Activated CD8-positive, alpha-beta T cell treated with anti-CD3 and anti-CD28 coated beads, Interleukin-2, amount 10 ng/mL, durations not matched to agents 7 days and 5 days (primary cell): ENCODE measurements at places on chromosomes 2 and 18. TPM values are rescaled to one million over a fixed set of nuclear protein-coding genes. Genes with fewer than 3 reads are reported as not detected.

ALKAL2 gene
- not detected for total RNA-seq

GALR1 gene
- total RNA-seq, result not detected

LAMA1 gene
- not detected for total RNA-seq

CENPO gene
- 53.9 TPM for total RNA-seq

GPR45 gene
- total RNA-seq, result not detected

SLC23A3 gene
- total RNA-seq, result 2.2 TPM

OSGEPL1 gene
- 8.0 TPM for total RNA-seq

ZEB2 gene
- 4.0 TPM for total RNA-seq

C2orf92 gene
- 4.0 TPM for total RNA-seq

TTC31 gene
- total RNA-seq, result 40.0 TPM

TRIM43 gene
- total RNA-seq, result not detected

SEPTIN10 gene
- not detected for total RNA-seq

SIX3 gene
- total RNA-seq, result 0.10 TPM

CROCC2 gene
- total RNA-seq, result not detected

GALNT14 gene
- not detected for total RNA-seq

REG3G gene
- not detected for total RNA-seq

SLC30A3 gene
- total RNA-seq, result not detected

MBD2 gene
- 126 TPM for total RNA-seq

KCNF1 gene
- not detected for total RNA-seq

C2orf15 gene
- 0.86 TPM for total RNA-seq

FBXO41 gene
- total RNA-seq, result 32.0 TPM

MAPRE3 gene
- total RNA-seq, result 0.52 TPM

TSPYL6 gene
- not detected for total RNA-seq

ALPP gene
- total RNA-seq, result not detected

NPAS2 gene
- 5.5 TPM for total RNA-seq

MROH2A gene
- not detected for total RNA-seq

DBI gene
- total RNA-seq, result 192 TPM

UGT1A3 gene
- not detected for total RNA-seq

CDK15 gene
- total RNA-seq, result not detected

SERPINB5 gene
- total RNA-seq, result not detected

SERPINB7 gene
- not detected for total RNA-seq

CCDC148 gene
- 0.16 TPM for total RNA-seq

CRACDL gene
- total RNA-seq, result 0.97 TPM

LYPD6B gene
- total RNA-seq, result not detected

CIB4 gene
- total RNA-seq, result not detected

CKAP2L gene
- 59.3 TPM for total RNA-seq

RTKN gene
- total RNA-seq, result 0.57 TPM
